Stimulated activated CD4-positive, alpha-beta T cell treated with anti-CD3 and anti-CD28 coated beads, Interleukin-2, amount 100 ng/mL, for 48 hours (primary cell): ENCODE measurements at places on chromosomes 16 and 17.

DNA sequence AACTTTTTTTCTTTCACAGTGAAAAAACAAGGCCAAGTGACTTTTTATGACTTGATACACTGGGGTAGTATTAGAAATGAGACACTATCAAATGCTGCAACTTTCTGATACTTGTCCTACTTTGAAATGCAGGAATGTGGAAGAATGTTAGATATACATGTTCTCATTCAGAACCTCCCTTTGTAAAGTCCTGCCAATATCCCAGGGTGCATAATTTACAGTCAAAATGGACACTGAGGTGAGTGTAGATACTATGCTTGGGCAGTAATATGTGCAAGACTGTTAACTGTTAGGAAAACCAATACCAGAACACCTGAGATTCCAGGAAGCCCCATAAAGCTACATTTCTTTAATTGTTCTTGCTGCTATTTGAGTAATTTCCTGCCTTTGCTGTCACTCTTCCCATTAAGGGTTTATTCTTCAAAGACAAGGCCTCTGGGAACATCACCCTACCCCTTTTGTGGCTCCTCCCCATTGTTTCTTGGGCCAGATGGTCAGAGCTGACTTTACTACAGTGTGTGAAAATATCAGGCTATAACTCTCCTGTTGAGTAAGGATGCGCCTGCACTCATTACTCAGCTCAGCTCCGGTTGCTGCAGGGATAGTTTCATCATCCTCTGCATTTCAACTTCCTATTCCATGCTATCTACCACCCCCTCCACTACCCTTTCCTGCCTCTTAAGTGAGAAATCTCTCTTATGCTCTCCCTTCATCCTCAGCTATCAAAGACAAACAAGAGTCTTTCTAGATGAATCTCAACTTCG, 48.7 kb downstream of the TMEM100 start:
- no peak for DNase-seq

DNA sequence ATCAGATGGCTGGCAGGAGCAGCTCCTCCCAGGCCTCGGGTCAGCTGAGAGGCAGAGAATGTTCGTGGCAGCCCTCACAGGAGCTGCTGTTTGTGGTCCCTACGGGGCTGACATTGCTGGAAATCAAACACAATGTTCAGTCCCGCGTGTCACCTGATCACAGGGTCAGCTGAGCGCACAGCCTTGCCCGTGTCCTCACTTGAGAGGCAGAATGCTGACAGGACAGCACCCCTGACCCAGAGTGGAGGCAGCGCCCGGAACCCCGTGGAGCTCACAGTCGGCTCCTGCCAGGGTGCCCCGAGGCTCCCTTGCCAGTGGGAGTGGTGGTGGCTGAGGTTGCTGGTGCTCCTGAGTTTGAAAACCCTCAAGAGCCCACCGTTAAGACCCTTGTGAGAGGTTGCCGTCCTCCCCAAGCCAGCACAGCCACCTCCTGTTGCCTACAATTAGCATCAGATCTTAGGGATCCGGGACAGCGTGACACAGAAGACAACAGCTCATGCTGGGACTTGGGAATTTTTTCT, 3.6 kb upstream of the CHMP6 start:
- DNase-seq = no peak

- DNase-seq = no peak
Measured at GRCh38 chr16:80517846-80518245, 22.9 kb upstream of the DYNLRB2 start.

GRCh38 chr17:35087731-35088355, 24.3 kb upstream of the RFFL start:
- no peak for DNase-seq

DNA sequence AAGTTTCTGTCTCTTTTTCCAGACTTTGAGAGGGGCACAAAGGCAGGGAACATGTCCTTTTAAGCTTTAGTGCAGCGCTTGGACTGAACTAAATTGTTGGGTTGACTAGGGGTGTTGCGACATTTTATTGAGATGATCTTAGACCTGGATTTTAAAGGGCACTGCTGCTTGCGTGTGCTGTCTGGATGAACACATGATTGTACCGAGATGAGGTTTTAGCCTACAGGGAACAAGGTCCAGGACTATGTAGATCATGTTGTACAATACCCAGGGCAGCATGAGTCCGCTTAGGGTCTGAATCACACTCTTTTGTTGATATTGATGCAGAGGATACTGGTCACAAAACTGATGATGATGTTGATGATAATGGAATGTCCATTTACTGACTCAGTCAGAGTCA, 5.2 kb upstream of the RGS9 start:
- no peak for DNase-seq

DNA sequence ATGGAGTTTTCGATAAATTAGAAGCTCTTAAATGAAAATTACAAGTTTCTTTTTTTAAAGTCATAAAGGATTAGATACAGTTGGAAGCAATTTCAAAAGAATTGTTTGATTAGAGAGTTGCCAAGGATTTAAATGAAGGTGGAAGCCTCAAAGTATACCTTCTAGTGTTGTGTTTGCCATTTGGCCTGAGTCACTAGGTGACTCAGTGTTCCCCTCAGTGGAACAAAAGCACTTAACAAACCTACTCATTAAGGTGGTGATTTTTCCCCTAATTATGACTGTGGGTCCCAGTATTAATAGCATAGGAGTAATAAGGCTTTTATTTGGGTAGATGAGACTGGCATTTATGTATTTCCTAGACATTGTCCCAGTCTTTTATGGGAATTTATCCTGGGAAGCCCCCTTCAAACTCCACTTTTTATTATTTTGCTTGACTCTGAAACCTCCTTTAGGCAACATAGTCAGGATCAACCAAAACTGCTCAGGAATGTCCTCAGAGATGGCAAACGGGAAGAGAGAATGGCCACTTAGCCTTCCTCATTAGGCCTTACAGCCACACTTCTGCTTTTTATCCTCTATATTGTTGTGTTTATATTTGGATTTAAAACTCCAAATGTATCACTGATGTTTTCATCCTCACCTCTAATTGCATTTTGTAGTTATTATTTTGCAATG, 161.0 kb downstream of the FTO start:
- DNase-seq = no peak

DNA sequence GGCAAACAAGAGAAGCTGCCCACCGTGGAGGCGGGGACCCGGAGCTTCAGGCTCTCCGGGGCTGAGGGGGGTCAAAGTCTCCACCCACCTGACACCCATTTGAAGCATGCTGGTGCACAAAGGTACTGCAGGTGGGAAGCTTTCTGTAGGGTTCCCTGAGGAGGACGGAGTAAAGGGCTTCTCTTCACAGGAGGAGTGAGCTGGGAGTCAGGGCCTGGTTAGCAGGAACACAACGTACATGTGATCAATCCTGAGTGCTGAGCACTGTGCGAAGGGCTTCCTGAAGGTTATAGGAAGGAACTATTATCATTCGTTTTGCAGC, 252.9 kb upstream of the RPL38 start:
- DNase-seq = no peak

DNA sequence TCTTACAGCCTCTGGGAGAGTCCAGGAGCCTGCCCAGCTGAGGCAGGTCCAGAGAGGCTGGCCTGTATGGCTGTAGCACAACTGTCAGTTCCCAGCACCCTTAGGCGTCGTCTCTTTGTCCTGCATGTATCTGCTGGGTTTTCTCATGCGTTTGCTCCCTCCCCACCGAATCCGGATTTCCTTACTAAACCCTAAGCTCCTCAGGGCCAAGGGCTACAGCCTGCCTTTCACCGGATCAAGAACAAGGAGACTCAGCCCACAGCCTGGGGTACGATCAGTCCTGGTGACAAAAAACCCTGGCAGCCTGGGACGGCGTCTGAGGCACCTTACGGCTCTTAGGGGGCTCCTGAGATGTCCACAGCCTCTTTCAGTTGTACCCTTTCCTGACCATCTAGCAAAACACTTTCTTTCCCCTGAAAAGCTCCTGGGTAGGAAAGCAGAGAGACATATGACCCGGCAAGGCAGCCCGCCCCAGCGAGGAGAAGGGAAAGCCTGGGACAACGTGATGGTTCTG, 12.2 kb downstream of the HIC1 start:
- DNase-seq = no peak

GRCh38 chr16:9870962-9871361, 311.3 kb downstream of the GRIN2A start:
- DNase-seq = no peak

GRCh38 chr17:79916991-79917901, 78.0 kb upstream of the CBX4 start:
- no peak for DNase-seq

GRCh38 chr17:8273884-8274444, 14.5 kb upstream of the RANGRF start:
- DNase-seq = no peak

DNA sequence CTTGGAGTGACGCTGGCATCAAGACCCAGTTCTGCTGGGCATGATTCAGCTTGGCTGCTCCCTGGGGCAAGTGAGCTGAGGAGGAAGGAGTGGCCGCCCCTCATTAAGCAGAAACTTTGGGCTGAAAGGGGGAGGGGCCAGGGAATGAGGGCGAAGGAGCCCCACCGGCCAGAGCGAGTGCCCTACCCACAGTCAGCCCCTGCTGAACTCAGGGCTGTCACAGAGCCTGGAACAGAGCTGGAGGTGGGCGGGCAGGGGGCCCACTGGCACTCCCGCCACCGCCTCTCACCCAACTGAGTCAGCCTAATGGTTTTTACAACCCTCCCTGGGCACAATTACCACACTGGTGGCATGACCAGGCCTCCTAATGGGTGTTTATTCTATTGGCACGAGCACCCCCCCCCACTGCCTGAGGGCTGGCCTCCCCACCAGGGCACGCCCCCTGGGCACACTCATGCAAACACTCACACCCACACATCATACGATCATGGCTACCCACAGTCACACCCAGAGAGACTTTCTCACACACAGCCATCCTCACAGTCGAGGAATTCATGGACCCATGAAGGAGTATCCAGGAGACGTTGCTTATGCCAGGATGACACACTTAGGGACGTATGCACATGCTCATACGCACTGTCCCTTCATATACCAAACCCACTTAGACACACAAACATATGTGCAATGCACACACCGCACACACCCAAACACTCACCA, 19.2 kb downstream of the UNC119 start:
- DNase-seq = no peak

- DNase-seq = no peak
Measured at GRCh38 chr16:72066747-72067146, 3.7 kb downstream of the HPR start.

- DNase-seq = no peak
Measured at GRCh38 chr16:66043326-66043725, 323.2 kb upstream of the CDH5 start.

DNA sequence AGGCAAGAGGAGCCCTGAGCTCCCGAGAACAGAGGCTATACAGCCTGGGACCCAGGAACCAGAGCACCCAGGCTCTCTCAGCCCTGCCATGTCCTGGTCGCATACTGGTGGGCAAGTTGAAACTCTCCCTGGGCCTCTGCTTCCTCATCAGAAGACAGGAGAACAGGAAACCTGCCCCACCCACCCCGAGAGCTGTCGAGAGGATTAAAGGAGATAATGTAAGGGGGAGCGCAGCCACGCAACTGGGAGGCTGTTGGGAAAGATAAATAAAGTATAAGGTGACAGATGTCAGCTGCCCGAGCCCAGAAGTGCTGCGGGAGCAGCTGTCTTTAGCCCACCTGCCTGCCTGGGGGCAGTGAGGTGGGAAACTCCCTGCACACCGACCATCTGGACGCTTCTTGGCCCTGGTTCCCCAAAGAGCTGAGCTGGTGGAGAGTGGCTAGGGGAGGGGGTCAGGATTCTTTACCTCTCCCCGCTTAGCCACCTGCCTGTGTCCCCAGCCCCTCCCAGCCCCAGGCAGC, 6.8 kb downstream of the KIF19 start:
- no peak for DNase-seq

- peak; percentile 42 for DNase-seq
Measured at GRCh38 chr17:76968707-76969597, 100.7 kb downstream of the MGAT5B start.

GRCh38 chr17:29585080-29585751, 4.2 kb downstream of the GIT1 start:
- DNase-seq = no peak

DNA sequence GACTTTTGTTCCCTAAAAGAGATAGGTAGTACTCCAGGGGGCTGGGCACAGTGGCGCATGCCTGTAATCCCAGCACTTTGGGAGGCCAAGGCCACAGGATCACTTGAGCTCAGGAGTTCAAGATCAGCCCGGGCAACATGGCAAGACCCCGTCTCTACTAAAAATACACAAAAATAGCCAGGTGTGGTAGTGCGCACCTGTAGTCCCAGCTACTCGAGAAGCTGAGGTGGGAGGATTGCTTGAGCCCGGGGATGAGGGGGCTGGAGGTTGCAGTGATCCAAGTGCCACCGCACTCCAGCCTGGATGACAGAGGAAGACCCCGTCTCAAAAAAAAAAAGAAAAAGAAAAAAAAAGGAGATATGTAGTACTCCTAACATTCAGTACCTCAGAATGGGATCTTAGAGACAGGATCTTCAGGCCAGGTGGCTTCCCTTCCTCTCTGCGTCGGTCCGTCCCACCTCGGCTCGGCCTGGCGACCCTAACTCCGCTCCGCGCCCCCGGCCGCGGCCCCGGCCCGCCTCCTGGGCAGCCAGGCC, 89.6 kb downstream of the CDC27 start:
- no peak for DNase-seq

- DNase-seq = peak; percentile 46
Measured at GRCh38 chr16:28182183-28182582, 29.6 kb downstream of the XPO6 start.

GRCh38 chr16:58510097-58510775, 5.1 kb upstream of the SETD6 start:
- DNase-seq = no peak

GRCh38 chr17:35889241-35889640, 9.1 kb upstream of the CCL5 start:
- no peak for DNase-seq

GRCh38 chr16:3364774-3365427, 9.2 kb downstream of the OR2C1 start:
- peak; percentile 73 for DNase-seq

GRCh38 chr17:72307836-72308235, 187.0 kb downstream of the SOX9 start:
- DNase-seq = no peak

GRCh38 chr17:49486012-49486641, 9.0 kb upstream of the NGFR start:
- no peak for DNase-seq

- DNase-seq = peak; percentile 55
Measured at GRCh38 chr16:58025351-58026138, at the start of gene MMP15. Gene MMP15, plus strand, starts transcription at chr16:58025754. Its CDS starts 597 bp downstream, at chr16:58026351.

DNA sequence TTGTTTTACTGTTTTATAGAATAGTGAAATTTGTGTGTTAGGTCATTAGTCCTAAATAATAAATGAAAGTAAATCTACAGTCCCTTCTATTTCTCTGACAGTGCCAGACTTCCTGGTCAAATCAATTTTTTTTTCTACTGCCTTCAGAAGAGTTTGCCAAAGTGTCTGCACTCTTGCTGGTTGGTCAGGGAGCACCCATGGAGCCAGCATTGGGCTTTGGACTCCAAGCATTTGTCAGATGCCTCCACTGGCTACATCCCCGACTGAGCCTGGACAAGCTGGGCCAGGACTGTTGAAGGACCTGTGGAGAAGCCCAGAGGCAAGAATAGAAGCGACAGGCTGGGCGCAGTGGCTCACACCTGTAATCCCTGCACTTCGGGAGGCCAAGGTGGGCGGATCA, 53.7 kb downstream of the ELAC2 start:
- DNase-seq = no peak
